ENCODE measurements at places on chromosomes 5 and 9.

- no peak for DNase-seq
Measured at GRCh38 chr9:76404401-76404800, 10.2 kb upstream of the RFK start.

DNA sequence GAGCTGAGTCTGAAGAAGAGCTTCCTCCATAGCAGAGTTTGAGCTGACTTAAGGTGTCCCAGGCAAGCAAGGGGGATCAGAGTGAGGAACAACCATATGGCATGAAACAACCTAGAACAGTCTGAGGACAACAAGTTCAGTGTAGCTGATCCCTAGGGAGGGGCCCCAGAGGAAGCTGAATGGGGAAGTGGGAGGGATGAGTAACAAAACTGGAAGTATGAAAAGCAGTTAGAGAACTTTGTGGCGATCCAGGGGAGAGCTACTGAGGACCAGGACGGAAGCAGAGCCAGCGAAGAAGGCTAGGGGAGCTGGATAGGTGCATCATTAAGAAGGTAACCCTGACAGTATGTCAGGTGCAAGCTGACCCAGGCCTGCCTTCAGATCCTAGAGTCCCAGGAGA lies 580.8 kb downstream of the BNC2 start:
- DNase-seq: no peak

- DNase-seq: peak; percentile 82
Measured at GRCh38 chr9:137311171-137311985, 9.3 kb upstream of the NRARP start.

GRCh38 chr5:113217619-113218184 lies 217.1 kb downstream of the TSSK1B start:
- DNase-seq: no peak

DNA sequence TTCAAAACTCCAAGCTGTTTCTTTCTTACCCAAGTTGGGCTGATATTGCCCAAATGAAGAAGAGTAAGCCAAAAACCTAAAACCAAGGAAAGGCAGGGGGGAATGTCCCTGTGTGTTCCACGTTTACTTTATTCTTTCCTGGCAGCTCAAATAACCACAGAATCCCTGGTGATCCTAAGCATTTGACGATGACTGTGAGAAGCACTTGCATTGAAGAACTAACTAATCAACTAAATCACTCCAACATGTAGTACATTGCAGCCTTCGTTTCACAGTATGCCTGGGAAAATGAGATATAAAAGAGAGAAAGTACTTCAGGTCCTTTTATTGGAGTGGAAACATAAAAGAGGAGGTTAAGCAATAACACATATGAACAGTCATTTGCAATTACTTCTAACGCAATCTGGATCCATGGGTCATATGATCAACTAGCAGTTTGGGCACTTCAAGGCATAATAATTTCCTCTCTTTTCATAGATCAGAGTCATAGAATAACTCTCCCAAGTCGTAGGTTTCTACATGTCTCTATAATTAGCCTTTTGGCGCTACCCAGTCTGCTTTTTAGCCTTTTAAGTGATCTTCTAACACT lies 338.4 kb downstream of the TMEM167A start:
- no peak for DNase-seq

- DNase-seq: no peak
Measured at GRCh38 chr5:164052536-164053093, 547.2 kb downstream of the MAT2B start.

DNA sequence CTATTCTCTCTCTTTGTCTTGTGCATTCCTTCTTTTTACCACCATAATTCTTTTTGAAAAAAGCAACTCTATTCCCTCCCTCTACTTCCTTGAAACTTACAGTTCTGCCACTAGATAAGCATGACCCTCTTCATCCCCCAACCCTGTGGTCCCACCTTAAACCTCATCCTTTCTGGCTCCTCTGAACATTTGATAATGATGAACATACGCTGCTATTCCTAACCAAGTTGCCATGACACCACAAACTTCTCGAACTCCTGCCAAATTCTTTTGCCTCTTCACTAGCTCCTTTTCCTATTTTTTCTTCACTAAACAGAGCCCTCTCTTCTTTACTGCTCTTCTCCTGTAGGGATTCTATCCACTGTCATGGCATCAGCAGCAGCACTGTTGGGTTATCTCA lies 57.1 kb downstream of the MOCS2 start:
- DNase-seq: no peak

- DNase-seq: no peak
Measured at GRCh38 chr5:127746756-127747155, 43.6 kb downstream of the CCDC192 start.

DNA sequence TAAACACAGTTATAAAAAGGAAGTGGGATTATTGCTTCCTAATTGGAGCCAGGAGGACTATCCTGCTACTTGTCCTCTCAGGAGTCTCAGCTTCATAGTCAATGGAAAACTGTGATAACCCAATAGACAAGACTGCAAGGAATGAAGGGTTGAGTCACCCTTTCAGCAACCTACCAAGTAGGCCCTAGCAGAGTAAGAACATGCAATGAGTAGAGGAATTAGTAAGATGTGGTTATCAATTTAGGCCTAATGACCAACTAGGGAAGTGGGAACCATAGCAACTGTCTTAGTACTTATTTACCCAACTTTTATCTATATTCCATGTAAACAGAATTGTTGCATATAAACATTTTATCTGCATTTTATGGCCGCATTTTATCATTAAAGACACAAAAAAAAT lies 310.1 kb downstream of the RFX3 start:
- no peak for DNase-seq

- DNase-seq: no peak
Measured at GRCh38 chr9:8653855-8654254, 854.3 kb upstream of the DMAC1 start.

GRCh38 chr5:891837-892393 lies 686 bp downstream of the BRD9 start:
- DNase-seq: peak; percentile 71

- DNase-seq: no peak
Measured at GRCh38 chr9:112382066-112382465, 2.2 kb downstream of the HSDL2 start.

DNA sequence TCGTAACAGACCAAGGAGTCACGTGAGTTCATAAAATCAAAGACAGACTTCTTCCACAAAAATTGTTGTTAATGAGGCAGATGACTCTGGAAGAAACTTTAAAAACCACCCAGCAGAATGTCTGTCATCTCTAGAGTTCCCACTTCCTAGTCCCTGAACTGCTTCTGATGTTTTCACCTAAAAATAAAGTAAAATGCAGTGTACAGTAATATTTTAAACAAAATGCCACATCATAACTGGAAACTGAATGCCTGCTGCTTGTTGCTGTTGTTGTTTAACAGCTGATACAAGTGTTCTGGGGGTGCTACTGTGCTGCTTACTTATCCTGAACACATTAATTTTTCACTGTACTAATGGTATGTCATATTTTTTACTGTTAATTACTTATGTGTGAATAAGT lies 577.2 kb downstream of the MTRR start:
- DNase-seq: no peak

- no peak for DNase-seq
Measured at GRCh38 chr5:137313526-137314175, 185.5 kb downstream of the SPOCK1 start.

DNA sequence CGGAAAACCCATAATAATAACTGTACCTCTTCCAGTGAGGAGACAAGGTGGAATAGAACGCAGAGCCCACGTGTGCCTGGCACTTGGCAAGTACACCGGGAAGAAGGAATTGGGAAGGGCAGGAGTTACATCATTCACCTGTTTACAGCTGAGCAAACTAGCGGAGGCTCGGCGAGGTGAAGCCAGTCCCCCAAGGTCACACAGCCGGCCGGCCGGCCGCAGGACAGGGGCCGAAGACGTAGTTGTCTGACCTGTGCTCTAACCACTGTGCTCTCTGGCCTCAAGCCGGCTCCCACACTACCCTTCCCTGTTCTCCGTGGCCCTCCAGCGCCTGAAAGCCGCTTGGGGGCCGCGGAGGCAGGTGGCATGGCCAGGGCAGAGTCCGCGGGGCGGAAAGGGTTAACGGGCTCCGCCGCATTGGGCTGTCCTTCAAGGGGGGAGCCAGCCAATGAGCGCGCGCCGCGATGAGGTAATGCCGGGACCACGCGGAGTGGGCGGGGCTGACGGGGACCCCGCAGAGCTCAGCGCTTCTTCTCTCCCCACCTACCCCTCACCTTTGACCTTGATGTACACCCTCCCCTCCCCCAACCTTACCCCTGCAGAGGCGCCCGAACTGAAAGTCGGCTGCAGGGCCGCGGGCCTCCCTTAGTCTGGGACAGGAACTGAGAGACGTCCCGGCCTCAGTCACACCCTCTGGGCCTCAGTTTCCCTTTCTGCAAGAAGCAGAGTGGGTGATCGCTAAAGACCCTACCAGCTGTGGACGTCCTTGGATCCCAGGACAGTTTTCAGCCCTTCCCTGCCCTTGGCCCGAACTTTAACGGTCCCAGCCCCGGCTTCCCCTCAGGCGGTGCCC lies 125.1 kb downstream of the C9orf50 start:
- peak; percentile 88 for DNase-seq

- no peak for DNase-seq
Measured at GRCh38 chr5:171521679-171522078, 102.2 kb downstream of the FGF18 start.

DNA sequence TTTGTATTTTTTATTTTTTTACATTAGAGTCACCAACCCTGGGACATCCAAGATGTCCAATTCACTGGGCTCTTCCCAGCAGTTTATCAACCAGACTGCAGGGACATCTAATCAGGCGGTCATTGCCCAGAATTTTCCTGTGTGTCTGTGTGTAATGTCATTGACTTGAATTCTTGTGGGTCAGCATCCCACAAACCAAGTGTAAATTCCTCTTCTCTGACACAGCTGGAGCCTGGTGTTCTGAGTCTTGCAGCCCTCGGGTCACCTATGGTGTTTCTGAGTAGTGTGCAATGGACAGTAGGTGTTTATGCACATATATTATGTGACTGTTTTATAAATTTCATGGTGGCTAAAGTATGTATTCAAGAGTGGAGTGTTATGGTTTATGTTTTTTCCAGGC lies 815.7 kb downstream of the SEMA5A start:
- DNase-seq: no peak

- no peak for DNase-seq
Measured at GRCh38 chr9:87585123-87585855, 87.6 kb downstream of the DAPK1 start.

GRCh38 chr5:115313052-115313451 lies 16.6 kb upstream of the CCDC112 start:
- no peak for DNase-seq

GRCh38 chr5:170361616-170362015 lies 27.6 kb downstream of the KCNMB1 start:
- no peak for DNase-seq

GRCh38 chr5:111454198-111454622 lies 58.1 kb downstream of the STARD4 start:
- DNase-seq: no peak

- DNase-seq: no peak
Measured at GRCh38 chr9:93464876-93465275, 11.5 kb upstream of the FAM120AOS start.

DNA sequence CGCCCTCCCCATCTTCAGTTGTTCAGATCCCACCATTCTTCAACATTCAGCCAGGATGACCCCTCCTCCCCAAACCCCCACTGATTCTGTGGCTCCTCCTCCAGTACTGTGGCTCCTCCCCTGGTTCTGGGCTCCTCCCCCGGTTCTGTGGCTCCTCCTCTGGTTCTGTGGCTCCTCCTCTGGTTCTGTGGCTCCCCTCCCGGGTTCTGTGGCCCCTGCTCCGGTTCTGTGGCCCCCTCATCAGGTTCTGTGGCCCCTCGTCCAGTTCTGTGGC lies 32.8 kb downstream of the C5orf15 start:
- DNase-seq: no peak
